ENCODE measurements at places on chromosomes 12 and 14.

DNA sequence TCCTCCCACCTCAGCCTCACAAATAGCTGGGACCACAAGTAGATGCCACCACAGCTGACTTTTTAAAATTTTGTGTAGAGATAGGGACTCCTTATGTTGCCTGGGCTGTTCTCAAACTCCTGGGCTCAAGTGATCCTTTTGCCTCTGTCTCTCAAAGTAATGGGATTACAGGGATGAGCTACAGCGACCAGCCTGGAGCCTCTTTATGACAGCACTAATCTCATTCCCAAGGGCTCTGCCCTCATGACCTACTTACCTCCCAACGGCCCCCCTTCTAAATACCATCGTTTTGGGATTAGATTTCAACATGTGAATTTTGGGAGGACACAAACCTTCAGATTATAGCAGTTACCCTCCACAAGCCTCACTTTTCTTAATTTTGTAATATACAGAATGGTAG is 150.6 kb upstream of the FUT8 start:
- DNase-seq, result no peak

- DNase-seq, result no peak
Observed at GRCh38 chr14:103361867-103362266, 23.3 kb upstream of the MARK3 start.

- peak; percentile 16 for DNase-seq
Observed at GRCh38 chr12:54526812-54527630, 22.4 kb upstream of the PDE1B start.

- DNase-seq, result peak; percentile 79
Observed at GRCh38 chr12:4857472-4858291, 52.0 kb upstream of the KCNA1 start.

DNA sequence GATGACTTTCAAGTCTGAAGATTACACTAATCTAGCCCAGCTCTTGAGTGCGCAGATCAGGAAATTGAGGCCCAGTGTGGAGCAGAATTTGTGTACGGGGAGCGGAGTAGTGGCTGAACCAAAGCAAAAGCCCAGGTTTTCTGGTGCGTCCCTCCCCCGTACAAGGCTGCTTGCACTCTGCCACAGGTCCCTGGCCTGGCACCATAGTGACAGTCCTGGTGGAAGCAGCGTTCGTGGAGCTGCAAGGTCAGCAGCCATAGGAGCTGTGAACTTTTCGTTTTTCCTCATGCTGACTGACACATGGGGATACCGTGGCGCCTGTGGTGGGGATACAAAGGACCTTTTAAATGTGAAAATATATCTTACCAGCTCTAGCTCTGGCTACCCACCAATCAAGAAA is 1.7 kb downstream of the EVL start:
- DNase-seq, result no peak

- DNase-seq, result no peak
Observed at GRCh38 chr12:59372956-59373355, 222.9 kb upstream of the SLC16A7 start.

DNA sequence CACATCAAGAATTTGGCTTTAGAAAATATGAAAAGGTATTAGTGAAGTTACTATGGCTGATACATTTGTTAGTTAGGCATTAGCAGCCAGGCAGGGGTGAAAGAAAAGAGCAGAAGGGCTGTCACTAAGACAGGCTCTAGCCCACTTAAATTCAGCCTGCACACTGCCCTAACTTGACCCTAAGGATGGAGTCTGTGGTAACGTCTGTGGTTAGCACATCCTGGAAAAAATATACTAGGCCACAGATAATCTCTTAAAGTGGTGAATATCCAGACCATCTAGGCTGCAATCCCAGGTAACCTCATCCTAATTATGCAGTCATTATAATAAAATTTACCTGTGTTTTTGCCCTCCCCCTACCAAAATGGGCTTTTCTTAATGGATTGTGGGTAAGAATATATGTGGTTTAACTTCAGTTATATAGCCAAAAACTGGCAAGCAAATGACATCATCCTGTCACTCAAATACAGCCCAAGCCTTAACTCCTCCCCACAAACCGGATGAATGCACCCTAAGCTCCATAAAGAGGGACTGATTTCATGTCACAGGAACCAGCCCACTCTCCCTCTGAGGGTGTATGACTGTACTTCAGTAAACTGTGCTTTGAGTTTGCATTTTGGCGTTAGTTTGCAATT is 440.9 kb downstream of the LRFN5 start:
- no peak for DNase-seq

GRCh38 chr12:10207136-10207535 is 5.5 kb upstream of the GABARAPL1 start:
- DNase-seq, result no peak
